ENCODE measurements at places on chromosomes 11 and 22.
A peak's percentile ranks its signal among the peaks of the same experiment; 100 is the strongest.

DNA sequence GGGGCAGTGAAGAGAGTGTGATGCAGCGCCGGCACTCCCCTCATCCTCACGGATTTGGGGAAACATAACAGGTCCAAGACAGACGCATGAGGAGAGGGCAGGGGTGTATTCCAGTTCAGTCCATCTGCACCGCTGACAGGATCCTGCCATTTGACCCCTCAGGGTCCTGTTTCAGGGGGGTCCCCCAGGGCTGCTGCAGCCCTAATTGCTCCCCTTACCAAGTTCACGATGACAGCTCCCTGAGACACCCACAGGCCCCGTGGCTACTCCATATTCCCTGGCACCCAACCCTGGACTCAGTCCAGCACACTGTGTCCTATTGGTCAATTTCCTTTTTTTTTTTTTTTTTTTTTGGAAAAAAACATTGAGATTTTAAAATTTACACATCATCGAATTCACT lies 41.5 kb downstream of the SHANK2 start:
- no peaks in the 10 kb centered on the region for H3K27me3 ChIP-seq
- H3K36me3 ChIP-seq: no peaks in the 10 kb centered on the region
- H3K27ac ChIP-seq: no peak overlapping the region
- peak; percentile 18 for DNase-seq
- H3K4me1 ChIP-seq: no peaks in the 10 kb centered on the region
- no peak overlapping the region for H3K4me3 ChIP-seq

DNA sequence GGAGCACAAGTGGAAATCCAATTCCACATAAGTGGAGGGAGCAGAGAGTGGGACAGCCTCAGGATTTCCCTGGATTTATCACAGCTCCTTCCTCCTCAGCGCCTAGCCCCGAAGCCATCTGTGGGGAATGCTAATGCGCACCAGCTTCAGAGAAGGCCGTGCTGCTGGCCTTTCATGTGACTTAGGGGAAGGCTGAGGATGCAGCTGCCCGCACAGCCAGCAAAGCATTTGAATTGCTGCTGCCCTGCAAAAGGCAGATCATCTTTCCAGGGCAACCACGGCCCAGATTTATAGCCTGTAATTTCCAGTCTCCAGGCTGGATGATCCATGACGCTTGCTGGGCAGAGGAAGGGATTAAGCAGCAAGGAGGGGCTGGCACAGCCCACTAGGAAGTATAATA lies 29.9 kb downstream of the SYN3 start:
- DNase-seq: no peak
- no peak overlapping the region for H3K4me3 ChIP-seq
- peaks cover 3% of the 10 kb centered on the region for H3K4me1 ChIP-seq
- no peaks in the 10 kb centered on the region for H3K27me3 ChIP-seq
- H3K36me3 ChIP-seq: no peaks in the 10 kb centered on the region

- H3K4me3 ChIP-seq: no peak overlapping the region
- no peak for DNase-seq
- peak overlapping the region; percentile 7 for H3K27ac ChIP-seq
- H3K27me3 ChIP-seq: no peaks in the 10 kb centered on the region
These were observed 10.9 kb downstream of the NCF4 start for GRCh38 chr22:36871669-36872081.

DNA sequence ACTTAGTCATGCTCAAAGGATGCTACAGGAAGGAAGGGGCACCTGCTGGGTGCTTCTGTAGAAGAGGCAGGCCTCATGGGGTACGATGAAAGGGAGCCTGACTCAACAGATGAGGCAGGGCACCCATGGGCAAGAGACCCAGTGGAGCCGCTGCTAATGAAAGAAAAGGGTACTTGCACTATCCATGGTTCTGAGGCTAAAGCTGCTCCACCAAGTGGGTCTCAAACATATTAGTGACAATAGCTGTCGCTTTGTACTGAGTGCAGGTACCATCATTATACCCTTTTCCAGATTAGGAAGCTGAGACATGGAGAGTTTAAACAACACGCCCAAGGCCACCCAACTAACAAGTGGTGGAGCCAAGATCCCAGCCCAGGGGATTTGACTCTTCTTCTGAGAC lies 127.5 kb upstream of the SERPIND1 start:
- H3K27ac ChIP-seq: no peak overlapping the region
- no peaks in the 10 kb centered on the region for H3K27me3 ChIP-seq
- H3K36me3 ChIP-seq: no peaks in the 10 kb centered on the region
- DNase-seq: no peak
- no peaks in the 10 kb centered on the region for H3K4me1 ChIP-seq
- H3K4me3 ChIP-seq: no peak overlapping the region

DNA sequence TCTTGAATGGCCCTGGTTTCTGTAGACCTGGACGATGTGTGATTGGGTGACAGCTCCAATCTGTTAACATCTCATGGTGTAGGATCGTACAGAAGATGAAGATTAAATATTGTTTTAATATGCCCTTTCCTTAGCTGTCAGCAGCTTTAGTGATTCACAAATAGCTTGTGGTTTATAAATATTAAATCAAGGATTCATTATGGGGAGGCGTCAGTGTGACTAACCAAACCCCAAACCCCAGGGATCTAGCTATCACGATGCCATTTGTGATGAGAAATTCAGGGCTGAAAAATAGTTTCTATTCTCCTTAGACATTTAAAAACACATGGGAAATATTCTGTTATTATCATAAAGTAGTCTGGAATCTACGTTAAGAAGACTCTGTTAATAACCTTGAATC lies 73.4 kb downstream of the NCAM1 start:
- no peaks in the 10 kb centered on the region for H3K27me3 ChIP-seq
- H3K4me1 ChIP-seq: no peaks in the 10 kb centered on the region
- H3K27ac ChIP-seq: no peak overlapping the region
- no peak for DNase-seq

DNA sequence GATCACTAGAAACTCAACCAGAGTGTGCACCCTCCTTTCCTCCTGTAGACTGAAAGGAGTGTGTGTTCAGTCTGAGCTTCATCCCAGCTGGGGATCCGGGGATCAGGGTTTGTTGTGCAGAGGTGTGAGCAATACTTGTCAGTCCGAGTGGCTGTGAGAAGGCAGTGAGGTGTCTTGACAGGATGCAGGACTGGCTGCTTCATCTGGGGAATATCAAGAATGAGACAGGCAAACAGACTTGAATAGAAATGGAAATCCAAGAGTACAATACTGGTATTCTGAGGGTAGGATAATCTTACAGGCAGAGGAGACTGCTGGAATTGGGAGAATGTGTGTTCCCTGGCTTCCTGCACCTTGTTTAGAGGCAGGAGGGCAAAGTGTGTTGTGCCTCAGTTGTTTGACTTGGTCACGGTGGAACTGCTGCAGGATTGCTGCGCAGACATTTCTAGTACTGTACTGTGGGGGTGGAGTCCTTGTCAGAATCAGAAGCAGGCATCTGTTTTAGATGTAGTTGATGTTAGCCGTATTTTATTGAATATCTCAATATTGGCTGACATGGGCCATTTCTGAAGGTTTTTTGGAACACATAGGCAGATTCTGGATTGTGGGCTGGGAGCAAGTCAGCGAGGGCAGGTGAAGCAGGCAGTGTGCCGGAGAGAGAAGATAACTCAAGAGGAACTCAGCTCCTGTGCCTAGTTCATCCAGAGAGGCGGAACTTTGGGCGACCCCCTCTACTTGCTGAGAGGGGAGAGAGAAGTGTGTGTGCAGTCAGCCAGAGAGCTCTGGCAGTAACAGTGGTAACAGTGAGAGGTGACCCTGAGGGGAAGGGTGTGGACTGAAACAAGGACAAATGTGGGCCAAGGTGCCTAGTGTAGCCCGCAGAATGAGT lies 27.1 kb upstream of the GRK2 start:
- H3K36me3 ChIP-seq: peaks cover 34% of the 10 kb centered on the region
- H3K4me1 ChIP-seq: peaks cover 28% of the 10 kb centered on the region
- DNase-seq: no peak
- H3K27me3 ChIP-seq: no peaks in the 10 kb centered on the region
- H3K27ac ChIP-seq: peak overlapping the region; percentile 64

- no peak overlapping the region for H3K4me3 ChIP-seq
- H3K27ac ChIP-seq: peak overlapping the region; percentile 35
- H3K4me1 ChIP-seq: peaks cover 16% of the 10 kb centered on the region
- H3K36me3 ChIP-seq: no peaks in the 10 kb centered on the region
- no peaks in the 10 kb centered on the region for H3K27me3 ChIP-seq
These were observed 55.2 kb downstream of the SLC1A2 start for GRCh38 chr11:35363854-35364780.

DNA sequence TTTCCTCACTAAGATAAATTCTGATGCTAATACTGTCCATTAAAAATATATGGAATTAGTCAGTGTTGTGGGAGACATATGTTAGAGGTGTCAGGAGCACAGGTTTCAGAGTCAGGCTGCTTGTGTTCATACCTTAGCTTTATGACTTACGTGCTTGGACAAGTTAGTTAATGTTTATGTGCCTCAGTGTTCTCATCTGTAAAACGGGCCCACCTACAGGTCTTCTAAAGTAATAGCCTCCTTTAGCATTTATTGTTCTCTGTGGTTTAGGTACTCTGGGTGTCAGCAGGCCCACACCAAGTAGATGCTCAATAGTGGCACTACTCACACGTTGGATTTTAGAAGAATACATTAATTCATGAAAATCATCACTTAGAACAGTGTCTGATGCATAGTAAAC lies 308.7 kb upstream of the ZC3H12C start:
- no peaks in the 10 kb centered on the region for H3K4me1 ChIP-seq
- no peak for DNase-seq
- no peak overlapping the region for H3K27ac ChIP-seq
- no peaks in the 10 kb centered on the region for H3K27me3 ChIP-seq
- H3K4me3 ChIP-seq: no peak overlapping the region

GRCh38 chr11:68724293-68724692 lies 27.0 kb downstream of the TESMIN start:
- H3K36me3 ChIP-seq: no peaks in the 10 kb centered on the region
- no peaks in the 10 kb centered on the region for H3K4me1 ChIP-seq

- H3K27me3 ChIP-seq: no peaks in the 10 kb centered on the region
- no peak overlapping the region for H3K27ac ChIP-seq
- peaks cover 6% of the 10 kb centered on the region for H3K4me1 ChIP-seq
- no peaks in the 10 kb centered on the region for H3K36me3 ChIP-seq
These were observed 8.0 kb downstream of the CSNK2A3 start for GRCh38 chr11:11345099-11345498.

- H3K27me3 ChIP-seq: no peaks in the 10 kb centered on the region
- H3K4me1 ChIP-seq: peaks cover 43% of the 10 kb centered on the region
- no peaks in the 10 kb centered on the region for H3K36me3 ChIP-seq
- H3K4me3 ChIP-seq: no peak overlapping the region
- DNase-seq: no peak
These were observed 5.2 kb upstream of the WEE1 start for GRCh38 chr11:9568161-9568853.

DNA sequence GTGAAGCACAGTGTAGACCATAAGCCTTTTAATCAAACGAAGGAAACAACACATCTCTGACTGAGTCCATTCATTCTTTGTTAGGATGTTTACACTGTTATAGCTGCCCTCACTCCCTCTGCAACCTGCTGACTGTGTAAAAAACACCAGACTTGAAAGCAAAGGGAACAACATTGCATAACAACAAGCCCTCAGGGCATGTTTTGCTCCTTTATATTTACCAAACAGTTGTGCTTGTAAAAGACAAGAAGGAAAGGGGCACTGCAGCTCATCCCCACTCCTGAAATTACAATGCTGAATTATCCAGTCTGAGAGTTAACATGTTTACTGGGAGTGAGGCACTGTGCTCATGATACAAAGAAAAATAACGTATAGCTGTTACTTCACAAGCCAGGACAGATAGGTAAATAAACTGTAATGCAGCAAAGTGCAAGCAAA lies 46.4 kb downstream of the RAB30 start:
- no peaks in the 10 kb centered on the region for H3K36me3 ChIP-seq
- H3K4me1 ChIP-seq: peaks cover 3% of the 10 kb centered on the region
- no peak overlapping the region for H3K4me3 ChIP-seq
- DNase-seq: no peak
- no peaks in the 10 kb centered on the region for H3K27me3 ChIP-seq

GRCh38 chr11:16402654-16403447 lies 46.5 kb upstream of the SOX6 start:
- no peak overlapping the region for H3K27ac ChIP-seq
- DNase-seq: no peak
- no peaks in the 10 kb centered on the region for H3K4me1 ChIP-seq
- no peaks in the 10 kb centered on the region for H3K27me3 ChIP-seq

DNA sequence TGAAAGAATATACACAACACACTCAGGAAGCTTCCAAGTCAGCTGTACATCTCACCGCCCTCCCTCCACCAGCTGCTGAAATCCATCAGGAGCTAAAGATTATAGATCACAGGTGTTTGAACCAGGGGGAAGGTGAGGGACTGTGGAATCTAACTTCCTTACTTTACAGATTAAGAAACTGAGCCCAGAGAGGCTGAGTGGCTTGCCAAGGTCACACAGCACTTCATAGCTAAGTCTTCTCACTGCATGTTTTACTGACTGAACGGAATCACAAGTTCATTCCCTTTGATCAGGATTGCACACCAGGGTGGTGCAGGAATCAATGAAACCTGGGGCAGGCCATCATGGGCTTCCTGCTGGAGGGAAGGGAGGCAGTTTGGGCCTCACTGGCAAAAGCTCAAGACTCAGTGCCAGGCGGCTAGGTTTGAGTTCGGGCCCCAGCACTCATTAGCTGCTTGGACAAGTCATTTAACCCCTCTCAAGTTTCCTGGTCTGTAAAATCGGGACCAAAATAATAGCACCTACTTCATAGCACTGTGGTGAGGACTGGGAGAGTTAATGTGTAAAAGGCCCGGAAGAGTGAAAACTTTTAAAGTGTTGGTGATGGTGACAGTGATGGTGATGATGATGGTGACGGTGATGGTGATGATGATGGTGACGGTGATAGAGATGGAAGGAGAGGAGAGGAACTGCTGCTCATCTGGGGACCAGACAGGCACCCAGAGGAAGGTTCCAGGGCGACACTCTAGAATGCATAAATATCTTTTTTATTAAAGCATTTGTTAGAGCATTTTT lies 8.2 kb downstream of the CD5 start:
- no peak overlapping the region for H3K27ac ChIP-seq
- H3K36me3 ChIP-seq: no peaks in the 10 kb centered on the region
- no peak overlapping the region for H3K4me3 ChIP-seq
- H3K27me3 ChIP-seq: no peaks in the 10 kb centered on the region

DNA sequence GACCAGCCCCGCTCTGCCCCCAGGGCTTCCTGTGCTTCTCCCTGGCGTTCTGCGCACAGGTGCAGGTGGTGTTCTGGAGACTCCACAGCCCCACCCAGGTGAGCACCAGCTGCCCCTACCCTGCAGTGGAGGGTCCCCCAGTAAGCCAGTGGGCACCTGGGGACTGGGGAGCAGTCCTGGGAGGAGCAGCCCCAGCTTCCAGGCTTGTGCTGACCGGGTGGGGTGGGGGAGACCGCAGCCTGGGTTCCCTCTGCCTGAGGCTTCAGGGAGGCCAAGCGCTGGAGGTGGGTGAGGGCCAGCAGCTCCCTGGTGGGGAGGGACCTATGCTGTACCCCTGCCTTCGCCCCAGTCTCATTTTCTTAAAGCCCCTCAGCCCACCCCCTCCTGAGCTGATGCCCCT lies 6.9 kb downstream of the TSPAN32 start:
- no peaks in the 10 kb centered on the region for H3K4me1 ChIP-seq
- H3K36me3 ChIP-seq: no peaks in the 10 kb centered on the region
- no peak overlapping the region for H3K4me3 ChIP-seq
- H3K27me3 ChIP-seq: no peaks in the 10 kb centered on the region
- peak; percentile 52 for DNase-seq

- H3K36me3 ChIP-seq: peaks cover 3% of the 10 kb centered on the region
- no peak overlapping the region for H3K4me3 ChIP-seq
- H3K27ac ChIP-seq: peak overlapping the region; percentile 71
- no peak for DNase-seq
- H3K27me3 ChIP-seq: no peaks in the 10 kb centered on the region
These were observed 173.3 kb downstream of the TBC1D22A start for GRCh38 chr22:46935506-46936377.
